ENCODE measurements at places on chromosomes 7 and 10.
A peak's percentile ranks its signal among the peaks of the same experiment; 100 is the strongest.

DNA sequence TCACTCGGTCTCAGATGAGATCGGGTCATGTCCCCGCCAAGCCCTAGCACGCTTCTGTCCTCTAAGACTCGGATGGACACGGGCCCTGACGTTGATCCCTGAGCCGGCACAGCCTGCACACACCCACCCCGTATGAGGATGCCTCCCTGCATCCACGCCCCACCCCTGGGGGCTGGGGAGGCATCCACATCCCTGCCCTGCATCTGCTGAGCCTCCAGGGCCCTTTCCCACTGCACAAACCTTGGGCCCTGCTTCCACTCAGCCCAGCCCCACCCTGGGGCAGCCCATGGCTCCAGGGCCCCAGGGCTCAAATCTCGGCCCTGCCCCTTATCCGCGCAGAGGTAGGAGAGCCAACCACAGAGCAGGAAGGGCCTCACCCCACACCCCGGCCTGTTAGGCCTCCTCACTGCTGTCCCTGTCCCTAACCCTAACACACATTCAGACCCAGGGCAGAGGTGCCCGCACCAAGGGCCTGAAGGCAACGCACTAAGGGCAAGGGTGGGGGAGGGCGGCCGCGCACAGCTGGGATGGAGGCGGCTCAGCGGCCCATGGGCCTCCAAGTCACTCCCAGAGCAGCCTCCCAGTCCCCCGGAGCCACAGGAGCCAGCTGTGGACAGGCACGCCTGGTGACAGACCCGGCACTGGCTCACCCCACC lies 9.5 kb upstream of the MICALL2 start:
- no peak for DNase-seq

GRCh38 chr10:7458556-7458955 lies 47.7 kb upstream of the SFMBT2 start:
- no peak for DNase-seq

- no peak for DNase-seq
These were observed 106.8 kb downstream of the APBB1IP start for GRCh38 chr10:26544932-26545331.

DNA sequence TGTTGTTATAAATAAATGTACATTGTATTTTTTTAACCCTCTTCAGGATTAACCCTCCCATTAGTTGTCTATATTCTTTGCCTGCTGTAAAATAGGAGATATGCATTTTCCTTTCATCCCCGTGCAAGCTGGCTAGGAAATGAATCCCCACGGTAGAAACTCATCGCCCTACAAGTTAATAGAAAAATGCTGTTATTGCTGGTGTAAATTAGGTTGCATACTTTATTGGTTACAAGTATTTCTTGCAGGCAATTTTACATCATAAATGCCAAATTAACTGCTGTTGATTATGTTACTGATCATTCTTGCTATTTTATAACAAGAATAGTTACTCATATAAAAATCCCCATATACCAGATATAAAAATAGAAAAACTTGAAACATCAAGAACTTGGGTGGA lies 454.2 kb upstream of the KLF6 start:
- DNase-seq = no peak

DNA sequence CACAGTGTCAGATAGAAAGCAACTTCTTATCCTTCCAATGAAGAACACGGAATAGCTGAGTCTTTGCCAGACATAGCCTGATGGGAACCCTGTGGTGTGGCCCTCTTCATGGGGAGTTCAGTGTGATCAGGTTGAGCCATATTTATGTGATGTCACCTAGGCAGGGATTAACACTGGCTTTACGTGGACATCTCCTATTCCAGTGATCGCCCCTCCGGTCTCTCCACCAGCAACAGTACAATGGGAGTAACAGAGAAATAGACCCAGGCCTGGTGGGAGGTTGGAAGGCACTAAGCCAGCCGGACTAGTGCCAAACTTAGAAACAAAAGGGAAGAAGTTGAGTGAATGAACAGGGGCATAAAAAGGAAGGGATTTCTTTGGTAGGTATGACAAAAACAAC lies 358.1 kb downstream of the PRPF18 start:
- DNase-seq = no peak

- DNase-seq = no peak
These were observed 1.6 kb downstream of the LMOD2 start for GRCh38 chr7:123657304-123657685.

DNA sequence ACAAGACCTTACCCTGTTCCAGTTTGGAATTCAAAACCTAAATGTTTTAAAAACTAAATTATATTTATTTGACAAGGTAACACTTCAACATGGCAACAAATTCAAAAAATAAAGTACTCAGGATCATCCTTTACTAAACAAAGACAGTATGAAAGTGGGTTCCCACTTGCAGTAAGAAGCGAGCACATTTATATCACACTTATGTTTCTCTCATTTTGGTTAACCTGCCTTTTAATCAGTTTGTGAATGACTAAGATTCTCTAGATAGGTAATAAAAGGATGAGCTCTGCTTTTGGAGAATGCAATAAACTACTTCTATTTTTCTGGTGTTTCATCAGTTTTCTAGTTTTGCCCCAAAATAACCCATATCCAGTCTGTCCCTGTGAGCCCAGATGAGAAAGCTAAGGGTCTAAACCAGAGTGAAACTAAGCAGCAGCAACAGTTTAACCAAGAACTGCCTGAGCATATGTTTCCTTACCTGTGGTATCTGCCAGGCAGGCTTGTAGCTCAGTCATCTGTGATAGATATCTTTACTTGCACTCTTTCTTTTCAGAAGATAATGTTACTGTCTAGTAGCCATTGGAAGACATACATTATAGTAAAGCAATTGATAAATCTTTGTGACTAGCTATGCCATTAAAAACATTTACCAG lies 64.1 kb downstream of the ABLIM1 start:
- no peak for DNase-seq

GRCh38 chr7:3917436-3917835 lies 616.4 kb downstream of the SDK1 start:
- no peak for DNase-seq

DNA sequence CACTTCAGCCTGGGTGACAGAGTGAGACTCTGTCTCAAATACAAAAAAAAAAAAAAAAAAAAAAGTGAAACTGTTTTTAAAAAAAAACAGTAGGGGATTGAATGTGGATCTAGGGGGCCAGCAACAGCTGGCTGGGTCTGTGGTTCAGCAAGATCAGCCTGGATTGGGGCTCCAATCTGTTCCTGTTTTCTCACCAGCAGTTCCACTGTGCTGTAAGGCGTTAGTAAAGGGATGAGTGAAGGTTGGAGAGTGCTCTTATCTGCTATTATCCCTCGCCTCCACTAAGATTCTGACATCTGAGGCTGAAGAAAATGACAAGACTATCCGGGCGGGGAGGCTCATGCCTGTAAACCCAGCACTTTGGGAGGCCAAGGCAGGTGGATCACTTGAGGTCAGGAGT lies 41.6 kb upstream of the GTF2IRD1 start:
- no peak for DNase-seq

- no peak for DNase-seq
These were observed 651.6 kb upstream of the IGFBP3 start for GRCh38 chr7:46572691-46573090.

- no peak for DNase-seq
These were observed 142.2 kb downstream of the PLPP4 start for GRCh38 chr10:120599200-120599724.

- no peak for DNase-seq
These were observed 1173.5 kb upstream of the AUTS2 start for GRCh38 chr7:68424658-68425297.

GRCh38 chr10:110498087-110498981 lies 627 bp downstream of the DUSP5 start:
- DNase-seq = peak; percentile 37

- DNase-seq = no peak
These were observed 87.3 kb upstream of the CACUL1 start for GRCh38 chr10:118841881-118842605.

DNA sequence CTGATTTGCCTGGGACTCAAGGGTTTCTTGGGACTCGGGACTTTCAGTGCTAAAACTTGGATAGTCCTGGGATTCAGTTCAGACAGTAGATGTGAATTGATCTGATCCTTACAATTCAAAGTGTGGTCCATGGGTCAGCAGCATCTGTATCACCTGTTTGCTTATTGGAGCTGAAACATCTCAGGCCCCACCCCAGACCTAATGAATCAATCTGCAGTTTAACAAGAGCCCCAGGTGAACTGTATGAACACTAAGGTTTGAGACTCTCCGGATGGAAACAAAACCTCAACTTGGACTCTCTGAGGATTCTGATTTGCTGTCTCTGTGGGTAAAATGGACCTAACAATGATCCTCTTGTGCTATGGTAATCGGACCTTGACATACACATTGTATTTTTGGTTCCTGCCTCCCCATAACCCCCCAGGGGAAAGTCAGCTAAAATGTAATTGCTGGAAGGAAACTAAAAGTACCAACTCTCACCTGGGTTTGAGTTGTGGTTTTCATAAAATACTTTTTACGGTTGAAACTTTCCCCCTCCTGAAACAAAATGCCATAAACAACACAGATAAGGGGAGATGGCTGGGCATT lies 11.7 kb downstream of the CYP26A1 start:
- no peak for DNase-seq

GRCh38 chr7:157641866-157642265 lies 305.1 kb downstream of the DNAJB6 start:
- no peak for DNase-seq

- no peak for DNase-seq
These were observed 12.6 kb downstream of the HPS1 start for GRCh38 chr10:98433881-98434732.

- no peak for DNase-seq
These were observed 367.7 kb upstream of the SEMA3D start for GRCh38 chr7:85554236-85555178.

- DNase-seq = no peak
These were observed 30.8 kb upstream of the NRP1 start for GRCh38 chr10:33365301-33365700.

- no peak for DNase-seq
These were observed 93.4 kb downstream of the PTPRN2 start for GRCh38 chr7:158494162-158494586.

DNA sequence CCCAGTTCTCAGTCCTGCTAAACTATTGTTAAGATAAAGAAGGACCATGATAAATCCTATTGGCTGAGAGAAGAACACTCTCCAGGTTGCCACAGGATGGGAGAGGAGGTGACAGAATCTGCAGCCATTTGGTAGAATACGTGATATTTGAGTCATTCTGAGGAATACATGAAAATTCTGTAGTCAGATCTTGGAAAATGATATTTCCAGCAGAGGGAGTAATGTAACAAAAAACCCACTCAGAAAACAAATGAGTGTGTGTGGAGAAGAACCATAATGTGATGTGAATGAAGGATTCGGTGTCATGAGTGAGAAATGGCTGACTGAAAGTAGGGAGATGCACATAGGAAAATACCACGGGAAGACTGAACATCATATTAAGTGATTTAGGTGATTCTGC lies 128.5 kb upstream of the PFKP start:
- no peak for DNase-seq

DNA sequence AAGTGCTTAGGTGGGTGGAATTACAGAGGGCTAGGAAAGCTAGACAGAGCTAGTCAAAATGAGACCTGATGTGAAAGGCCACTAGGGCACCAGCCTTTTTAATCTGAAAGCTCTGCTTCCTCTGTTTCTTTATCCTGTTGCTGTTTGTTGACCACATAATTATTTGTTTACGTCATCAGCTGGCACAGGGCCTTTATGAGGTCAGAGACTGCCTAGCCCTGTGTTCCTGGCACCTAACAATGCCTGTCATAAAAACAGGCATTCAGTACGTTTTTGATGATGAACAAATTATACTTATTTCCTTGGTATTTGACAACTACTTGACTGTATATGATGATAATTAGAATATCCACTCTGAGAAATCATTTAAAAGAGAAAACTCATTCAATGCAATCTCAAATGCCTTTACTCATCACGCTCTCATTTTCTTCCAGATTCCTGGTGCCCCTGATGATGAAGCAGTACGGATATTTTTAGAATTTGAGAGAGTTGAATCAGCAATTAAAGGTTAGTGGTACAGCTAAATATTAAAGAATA lies 26.0 kb downstream of the RBM17 start:
- no peak for DNase-seq

- DNase-seq = no peak
These were observed 162.0 kb downstream of the IQUB start for GRCh38 chr7:123372368-123372767.

GRCh38 chr10:62083412-62084267 lies 182.1 kb downstream of the ARID5B start:
- DNase-seq = no peak

- DNase-seq = no peak
These were observed 164.4 kb upstream of the PRPS1L1 start for GRCh38 chr7:18191862-18192625.

- DNase-seq = no peak
These were observed 352.7 kb downstream of the FRMD4A start for GRCh38 chr10:13977861-13978532.

DNA sequence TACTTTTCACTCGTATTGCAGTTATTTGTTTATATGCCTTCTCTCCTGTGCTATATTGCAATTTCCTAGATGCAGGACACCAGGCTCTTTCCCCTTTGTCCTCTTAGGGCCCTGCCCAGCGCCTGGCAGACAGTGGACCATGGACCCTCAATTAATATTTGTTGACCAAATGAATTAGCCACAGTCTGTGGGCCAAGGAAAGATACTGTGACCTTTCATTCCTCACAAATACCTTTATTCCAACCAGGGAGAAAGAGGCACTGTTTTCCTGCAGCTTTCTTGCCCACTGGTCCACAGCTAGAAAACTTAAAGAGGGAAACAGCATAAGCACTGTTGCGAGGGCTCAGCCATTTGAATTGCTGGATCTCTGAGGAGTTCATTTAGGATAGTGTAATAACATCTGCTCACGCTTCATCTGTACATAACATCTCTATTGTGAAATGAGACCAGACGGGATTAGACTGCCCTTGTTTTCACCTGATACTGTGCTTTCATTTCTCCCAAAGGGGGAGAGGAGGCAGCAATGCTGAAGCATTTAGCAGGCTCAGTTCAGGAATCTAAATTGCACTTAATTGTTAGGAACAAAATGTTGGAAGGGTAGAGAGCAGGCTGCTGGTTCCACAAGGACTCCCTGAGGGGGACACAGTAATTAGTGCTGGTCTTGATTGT lies 46.7 kb downstream of the TNS3 start:
- no peak for DNase-seq

DNA sequence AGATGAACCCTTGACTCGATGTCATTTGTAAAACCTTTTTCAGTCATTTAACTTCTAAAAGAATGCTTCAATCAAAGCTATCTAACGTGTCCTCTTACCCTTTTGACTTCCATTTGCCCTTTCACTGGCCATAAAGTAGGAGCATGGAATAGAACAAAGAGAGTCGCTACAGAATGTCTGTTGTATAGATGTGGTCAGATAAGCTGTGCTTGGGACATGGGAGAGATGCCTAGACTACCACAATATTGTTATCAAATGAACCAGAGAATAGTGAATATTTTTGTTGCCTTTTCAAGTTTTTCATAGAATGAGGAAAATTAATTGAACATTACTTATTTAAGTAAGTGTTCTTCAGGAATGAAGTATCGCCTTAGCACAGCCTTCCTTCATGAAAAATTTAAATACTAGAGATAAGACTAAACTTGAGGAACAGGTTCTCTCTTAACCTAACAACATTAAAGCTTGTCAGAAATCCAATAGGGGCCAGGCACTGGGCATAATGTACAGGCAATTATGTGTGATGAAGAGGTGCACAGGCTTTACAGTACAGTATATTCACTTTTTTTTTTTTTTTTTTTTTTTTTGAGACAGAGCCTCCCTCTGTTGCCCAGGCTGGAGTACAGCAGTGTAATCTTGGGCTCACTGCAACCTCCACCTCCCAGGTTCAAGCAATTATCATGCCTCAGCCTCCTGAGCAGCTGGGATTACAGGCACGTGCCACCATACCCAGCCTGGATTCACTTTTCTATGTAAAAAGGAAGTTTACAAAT lies 7.5 kb upstream of the KMT2E start:
- no peak for DNase-seq

Data from activated T-cell treated with anti-CD3 and anti-CD28 coated beads for 4 hours (primary cell).